ENCODE measurements at places on chromosomes 16 and 17. TPM values are rescaled to one million over a fixed set of nuclear protein-coding genes. Genes with fewer than 3 reads are reported as not detected.

GRCh38 chr17:78562734-78563133 lies 14.5 kb downstream of the DNAH17 start:
- H3K27ac ChIP-seq = no peak overlapping the region
- DNase-seq = no peak
- no peaks in the 10 kb centered on the region for H3K36me3 ChIP-seq
- H3K4me3 ChIP-seq = no peak overlapping the region

- H3K27me3 ChIP-seq = peaks cover 19% of the 10 kb centered on the region
- no peak for DNase-seq
These were observed 3.6 kb downstream of the C17orf58 start for GRCh38 chr17:67992548-67993152.

Gene OR2C1
- total RNA-seq = not detected

Gene CCDC40
- total RNA-seq = 0.15 TPM

All from activated T-helper 1 cell treated with anti-CD3 and anti-CD28 coated beads, Interleukin-12 subunit alpha, Interleukin-12 subunit beta, Interleukin-2, Interleukin-4 antibody, amounts not matched to agents 30 ng/mL and 10 ng/mL and 1 ng/mL, durations not matched to agents 14 hours and 24 hours and 36 hours (primary cell).